ENCODE measurements at places on chromosomes 2 and 18. TPM values are rescaled to one million over a fixed set of nuclear protein-coding genes. Genes with fewer than 3 reads are reported as not detected.

The ALPI gene
- total RNA-seq = not detected

DNA sequence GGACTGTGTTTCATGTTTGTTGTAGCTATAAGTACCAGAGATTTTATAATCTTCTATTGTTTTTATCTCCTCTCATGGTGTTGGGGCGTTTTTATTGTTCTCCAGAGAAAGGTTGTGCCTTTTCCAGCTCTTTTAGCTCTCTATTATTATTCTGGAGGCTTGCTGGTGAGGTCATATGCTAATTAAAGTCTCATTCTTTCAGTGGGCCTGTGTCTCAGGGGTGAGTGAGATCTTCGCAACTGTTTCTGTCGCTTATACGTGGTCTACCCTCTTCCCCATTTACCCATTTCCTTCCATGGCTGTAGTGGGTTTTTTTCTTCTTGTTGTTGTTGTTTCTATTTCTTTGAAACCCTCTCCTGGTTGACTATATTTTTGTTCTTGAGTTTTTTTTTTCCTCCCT is 584.9 kb downstream of the TMEM182 start:
- no peak for DNase-seq

DNA sequence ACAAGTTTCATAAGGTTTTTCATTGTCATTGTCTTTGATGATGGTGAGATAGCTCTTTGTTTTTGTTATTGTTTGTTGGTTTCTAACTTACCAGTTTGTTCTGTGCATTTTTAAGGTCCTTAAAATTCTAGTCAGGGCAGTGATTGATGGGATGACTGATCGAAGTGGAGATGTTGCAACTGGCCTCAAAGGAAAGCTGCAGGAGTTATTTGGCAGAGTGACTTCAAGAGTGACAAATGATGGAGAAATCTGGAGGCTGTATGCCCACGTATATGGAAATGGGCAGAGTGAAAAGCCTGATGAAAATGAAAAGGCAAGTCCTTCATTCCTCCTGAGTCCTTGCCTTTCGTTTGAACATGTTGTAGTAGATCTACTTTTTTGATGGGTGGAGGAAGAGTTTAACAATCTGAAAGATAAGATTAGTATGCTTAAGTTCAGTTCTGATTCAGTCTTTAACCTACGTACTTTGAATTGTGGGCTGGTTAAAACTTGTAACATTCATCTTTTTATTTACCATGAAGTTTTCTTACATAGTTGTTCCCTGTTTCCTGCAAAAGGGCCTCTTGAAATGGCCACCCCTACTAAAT is 135.8 kb upstream of the LTBP1 start:
- no peak for DNase-seq

The SPC25 gene
- 2.0 TPM for total RNA-seq

The ATIC gene
- 81.6 TPM for total RNA-seq

GRCh38 chr2:32166115-32166574 is 481 bp downstream of the SLC30A6 start:
- no peak for DNase-seq
